Midbrain (tissue), 1 donor: ENCODE measurements at places on chromosomes 1 and 21.

- DNase-seq = peak; percentile 61
Observed at GRCh38 chr1:8463144-8463927, 145.4 kb downstream of the SLC45A1 start.

DNA sequence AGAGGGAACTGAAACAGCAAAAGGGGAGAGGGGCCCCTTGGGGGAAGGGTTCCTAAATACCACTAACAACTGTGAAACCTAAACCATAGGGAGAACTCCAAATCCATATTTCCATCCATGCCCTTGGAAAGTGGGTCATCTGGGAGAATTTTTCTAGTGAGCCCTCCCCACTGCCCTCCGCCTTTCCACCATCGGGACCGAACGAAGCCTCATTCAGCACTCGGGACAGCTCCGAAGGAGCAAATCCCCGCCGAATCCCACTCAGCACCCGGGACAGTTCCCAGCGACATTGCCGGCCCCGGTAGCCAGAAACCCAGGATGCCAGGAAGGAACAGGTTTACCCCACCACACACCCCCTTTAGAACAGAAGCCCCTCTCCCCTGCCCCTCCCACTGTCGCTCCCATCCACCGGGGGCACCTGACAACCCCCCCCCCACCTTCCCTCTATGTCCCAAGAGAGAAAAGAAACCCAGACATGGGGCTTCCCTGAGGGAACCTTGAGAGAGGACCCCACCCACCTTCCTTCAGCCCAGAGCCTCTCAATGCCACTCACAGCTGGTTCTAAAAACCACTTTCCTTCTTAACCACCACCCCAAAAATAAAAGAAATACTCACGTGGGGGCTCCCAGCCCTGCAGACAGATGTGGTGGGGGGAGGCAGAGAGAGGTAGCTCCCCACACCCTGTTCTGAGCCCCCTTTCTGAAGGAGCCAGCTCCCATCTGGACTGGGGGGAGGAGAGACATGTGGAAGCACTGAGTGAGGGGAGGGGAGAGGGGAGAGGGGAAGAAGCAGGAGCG lies 4.5 kb downstream of the DLGAP3 start:
- peak; percentile 46 for DNase-seq

- peak; percentile 17 for DNase-seq
Observed at GRCh38 chr1:85109475-85109874, 61.2 kb upstream of the MCOLN3 start.

GRCh38 chr1:9659328-9659727 lies 7.8 kb downstream of the PIK3CD start:
- no peak for DNase-seq

- DNase-seq = no peak
Observed at GRCh38 chr1:43861988-43862735, 71.4 kb upstream of the ARTN start.

DNA sequence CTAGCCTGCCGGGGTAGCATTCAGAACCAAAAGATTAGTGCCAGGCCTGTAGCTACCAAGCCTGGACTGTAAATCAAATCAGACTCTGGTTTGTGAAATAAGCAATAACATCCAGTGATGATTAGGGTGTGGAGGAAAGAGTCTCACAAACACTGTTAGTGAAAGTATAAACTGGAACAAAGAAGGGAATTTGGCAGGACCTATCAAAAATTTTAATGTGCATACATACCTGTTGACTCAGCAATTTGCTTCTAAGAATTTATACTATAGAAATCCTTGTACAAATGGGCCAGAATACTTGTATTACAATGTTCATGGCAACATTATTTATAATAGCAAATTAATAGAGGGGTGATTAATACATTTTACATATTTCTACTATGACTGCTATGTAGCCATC lies 109.8 kb upstream of the WARS2 start:
- DNase-seq = no peak

DNA sequence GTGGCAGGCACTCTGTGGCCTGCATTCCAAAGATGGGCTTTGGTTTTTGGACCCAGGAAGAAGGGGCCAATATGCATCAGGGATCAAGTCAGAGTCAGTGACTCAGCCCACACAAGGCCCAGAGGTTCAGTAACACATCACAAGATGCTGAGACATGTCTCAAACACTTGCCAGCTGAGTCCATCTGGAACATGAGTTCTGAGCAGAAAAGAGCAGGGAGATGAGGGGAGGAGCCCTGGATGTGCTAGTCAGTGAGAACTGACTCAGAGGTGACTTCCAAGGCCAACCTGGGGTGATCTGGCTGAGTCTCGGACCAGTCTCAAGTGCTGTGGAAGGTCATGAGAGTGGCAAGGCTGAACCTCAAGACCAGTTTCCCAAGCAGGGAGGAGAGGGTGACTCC lies 150.1 kb downstream of the CDC7 start:
- DNase-seq = no peak

DNA sequence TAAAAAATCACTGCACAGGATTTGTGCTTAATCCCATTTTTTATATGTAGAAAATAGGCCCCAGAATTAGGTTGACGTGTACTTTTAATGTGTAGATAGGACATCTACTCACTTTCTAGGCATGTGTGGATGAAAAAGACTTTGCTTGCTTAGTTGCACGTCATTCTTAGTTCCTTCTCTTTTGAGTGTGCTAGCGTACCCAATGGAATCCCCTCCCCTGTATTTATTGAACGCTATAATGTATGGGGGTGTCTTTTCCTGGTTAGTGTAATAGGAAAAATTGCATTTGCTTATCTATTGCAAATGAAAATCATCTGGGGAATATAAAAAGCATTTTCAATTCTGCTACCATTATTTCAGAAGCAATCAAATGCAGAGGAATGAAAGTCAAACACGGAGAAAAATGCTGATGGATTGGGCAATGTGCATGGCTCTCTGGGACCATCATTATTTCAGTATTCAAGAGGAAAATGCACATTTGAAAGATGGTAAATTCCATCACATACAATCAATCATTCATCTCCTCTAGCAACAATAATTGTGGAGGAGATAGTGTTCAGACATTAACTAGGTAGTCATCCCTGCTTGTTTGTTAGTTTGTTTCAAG lies 277.0 kb upstream of the B3GALT2 start:
- no peak for DNase-seq

DNA sequence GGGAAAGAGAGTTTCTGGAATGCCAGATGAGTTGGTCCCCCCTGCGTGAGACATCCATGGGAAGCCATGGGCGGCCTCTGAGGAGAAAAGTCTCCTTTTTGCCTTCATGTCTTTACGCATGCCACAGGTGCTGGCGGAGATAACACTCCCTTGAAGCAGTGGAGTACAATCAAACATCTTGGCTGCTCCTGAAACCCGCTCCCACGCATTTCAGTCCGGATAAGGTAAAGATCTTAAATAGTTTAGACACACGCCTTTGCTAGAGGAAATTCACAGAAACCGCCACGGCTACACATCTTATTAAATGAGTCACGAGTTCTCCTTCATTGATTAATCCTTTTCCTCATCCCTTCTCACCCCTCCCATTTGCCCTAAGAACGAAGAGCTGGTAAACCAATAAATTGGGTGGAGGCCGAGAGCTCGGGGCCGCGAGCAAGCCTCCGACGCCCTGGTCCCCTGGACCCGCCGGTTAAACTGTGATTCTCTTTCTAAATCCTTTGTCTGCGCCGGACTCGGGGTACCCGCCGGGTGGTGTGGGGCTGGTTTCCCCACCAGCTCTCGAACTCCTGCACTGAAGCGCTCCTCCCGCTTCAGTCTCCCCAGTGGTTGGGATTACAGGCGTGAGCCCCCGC lies 6.6 kb upstream of the ZNF669 start:
- DNase-seq = no peak

GRCh38 chr1:158799689-158800088 lies 18.7 kb upstream of the OR6N2 start:
- no peak for DNase-seq

DNA sequence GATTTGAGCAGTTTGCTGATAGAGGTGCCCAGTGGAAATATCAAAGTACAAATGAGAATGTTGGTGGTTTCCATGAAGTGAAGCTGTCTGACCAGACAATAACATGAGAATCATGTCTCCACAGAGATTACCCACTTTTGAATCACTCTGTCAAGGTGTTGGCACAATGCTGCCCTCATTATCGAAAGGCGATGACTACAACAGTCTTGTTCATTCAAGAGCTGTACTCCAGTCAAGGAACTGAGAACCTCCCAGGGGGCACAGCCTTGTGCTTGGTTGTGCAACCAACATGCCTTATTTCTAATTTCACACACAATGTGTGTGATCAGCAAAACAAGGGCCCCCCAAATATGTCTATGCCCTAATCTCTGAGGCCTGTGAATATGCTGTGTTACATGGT lies 35.7 kb downstream of the ETS2 start:
- DNase-seq = no peak

DNA sequence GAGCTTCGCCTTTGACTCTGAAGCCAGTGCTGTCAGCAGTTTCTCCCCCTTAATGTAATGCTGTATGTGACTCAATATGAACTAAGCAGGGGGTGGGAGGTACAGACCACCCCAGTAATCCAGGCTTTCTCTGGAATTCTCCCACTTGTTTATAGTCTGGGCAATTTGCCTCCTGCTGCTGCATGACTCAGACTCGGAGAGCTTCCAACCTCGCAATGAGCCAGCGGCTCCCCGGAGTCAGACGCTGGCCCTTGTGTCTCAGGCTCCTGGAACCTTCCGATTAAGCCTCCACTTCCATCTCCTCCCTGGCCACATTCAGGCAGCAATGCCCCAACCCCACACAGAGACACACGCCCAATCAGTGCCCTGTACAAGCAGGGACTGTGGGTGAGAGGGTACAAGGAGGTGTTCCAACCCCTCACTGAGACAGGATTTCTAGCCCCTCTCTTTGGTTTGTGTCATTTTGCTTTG lies 471.7 kb upstream of the VAMP3 start:
- DNase-seq = peak; percentile 67

GRCh38 chr21:20883408-20883800 lies 114.8 kb upstream of the NCAM2 start:
- no peak for DNase-seq

GRCh38 chr1:200967693-200968468 lies 55.6 kb downstream of the KIF21B start:
- DNase-seq = no peak

DNA sequence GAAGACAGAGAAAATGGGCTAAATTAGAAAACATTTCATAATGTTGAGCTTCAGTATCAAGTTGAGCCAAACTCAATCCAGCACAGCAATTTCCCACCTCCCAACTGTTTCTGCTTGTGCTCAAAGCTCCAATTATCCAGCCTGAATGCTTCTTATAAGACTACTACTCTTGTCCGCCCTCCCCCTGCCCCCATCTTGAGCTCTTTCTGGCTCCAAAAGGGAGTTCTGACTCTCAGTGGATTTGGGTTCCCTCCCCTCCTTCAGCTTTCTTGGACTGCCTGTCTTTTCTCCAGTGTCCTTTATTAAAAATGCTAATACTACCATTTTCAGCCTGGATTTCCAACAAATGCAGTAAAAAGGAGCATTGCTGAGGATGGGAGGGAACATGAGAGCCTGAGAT lies 174.8 kb downstream of the ASTN1 start:
- DNase-seq = peak; percentile 44

- DNase-seq = no peak
Observed at GRCh38 chr1:105492921-105493320, 1563.6 kb upstream of the PRMT6 start.

DNA sequence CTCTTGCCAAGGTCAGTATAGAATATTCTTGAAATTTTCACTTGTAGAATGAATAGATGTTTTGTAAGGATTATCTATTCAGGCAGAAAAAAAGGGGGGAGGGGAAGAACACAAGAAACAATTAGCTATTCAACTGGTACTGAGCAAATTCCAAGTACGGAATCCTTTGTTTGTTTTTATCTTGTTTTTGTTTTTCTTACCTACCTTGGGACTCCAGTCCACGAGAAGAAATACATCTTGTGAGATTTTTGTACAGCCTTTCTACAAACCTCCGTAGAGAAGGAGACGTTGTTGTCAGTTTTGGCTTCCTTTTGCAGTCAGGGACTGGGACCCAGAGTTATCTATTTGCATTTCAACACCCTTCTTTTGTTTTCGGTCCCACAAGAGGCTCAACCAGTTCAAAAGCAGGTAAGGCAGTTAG lies 36.0 kb downstream of the ZNF281 start:
- DNase-seq = peak; percentile 80

DNA sequence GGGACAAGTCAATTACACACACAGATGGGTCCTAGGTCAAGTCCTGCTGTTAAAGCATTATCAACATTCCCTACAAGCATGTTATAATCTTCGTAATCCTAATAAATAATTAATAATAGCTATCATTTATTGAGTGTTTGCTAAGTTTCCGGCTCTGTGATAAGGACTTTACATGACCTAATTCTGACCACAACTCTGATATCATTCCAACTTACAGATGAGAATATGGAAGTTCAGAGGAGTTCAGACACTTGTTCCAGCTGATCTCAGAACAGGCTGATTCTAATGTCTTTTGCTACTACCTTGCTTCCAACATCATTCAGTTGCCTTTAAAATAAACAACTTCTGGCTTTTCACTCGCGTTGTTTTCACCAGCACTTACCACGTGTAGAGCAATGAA lies 770.1 kb upstream of the CXADR start:
- DNase-seq = no peak

- no peak for DNase-seq
Observed at GRCh38 chr1:226097866-226098625, 35.5 kb downstream of the H3-3A start.

- DNase-seq = no peak
Observed at GRCh38 chr1:91133248-91133647, 111.4 kb upstream of the ZNF644 start.

DNA sequence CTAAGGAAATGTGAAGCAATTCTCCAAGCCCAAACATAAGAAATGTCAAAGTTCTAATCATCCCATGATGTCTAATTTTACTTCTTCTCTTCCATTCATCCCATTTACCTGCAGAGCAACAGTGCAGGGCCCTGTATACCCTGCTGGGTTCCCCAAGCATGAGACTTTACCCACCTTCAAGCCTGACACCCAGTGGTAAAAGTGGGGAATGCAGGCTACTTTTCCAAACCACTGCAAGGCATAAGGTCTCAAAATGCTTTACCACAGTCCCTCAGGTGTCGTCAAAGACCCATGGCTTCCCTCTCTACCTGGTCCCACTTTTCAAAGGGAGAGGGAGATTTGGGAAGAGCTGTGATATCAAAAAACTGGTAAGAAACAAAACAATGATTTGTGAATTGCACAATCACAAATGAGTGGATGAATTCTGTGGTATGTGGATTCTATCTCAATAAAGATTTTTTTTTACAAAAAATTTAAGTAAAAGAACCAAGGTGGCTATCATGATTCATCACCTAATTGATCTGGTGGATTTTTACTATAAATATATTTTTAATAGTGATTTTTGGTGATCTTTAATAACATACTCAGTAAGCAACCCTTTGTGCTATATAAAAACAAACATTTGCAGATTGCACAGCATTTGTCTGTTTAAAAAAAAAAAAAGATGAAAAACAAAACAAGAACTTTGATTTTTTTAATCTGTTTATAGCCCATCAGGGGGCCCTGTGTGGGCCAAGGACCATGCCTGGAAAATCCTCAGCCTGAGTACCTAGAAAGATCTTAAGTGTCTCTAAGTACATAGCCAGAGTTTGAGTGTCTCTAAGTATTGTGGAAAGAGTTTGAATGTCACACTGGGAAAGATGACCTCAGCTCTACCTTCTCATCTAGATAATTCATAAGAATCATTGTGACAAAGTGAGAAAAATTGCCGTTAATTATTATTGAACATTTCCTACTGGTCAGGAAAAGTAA lies 73.1 kb upstream of the GJB5 start:
- DNase-seq = peak; percentile 40

- DNase-seq = no peak
Observed at GRCh38 chr21:31186916-31187315, 148.6 kb upstream of the KRTAP19-8 start.
